ENCODE measurements at places on chromosomes 1 and 21.

DNA sequence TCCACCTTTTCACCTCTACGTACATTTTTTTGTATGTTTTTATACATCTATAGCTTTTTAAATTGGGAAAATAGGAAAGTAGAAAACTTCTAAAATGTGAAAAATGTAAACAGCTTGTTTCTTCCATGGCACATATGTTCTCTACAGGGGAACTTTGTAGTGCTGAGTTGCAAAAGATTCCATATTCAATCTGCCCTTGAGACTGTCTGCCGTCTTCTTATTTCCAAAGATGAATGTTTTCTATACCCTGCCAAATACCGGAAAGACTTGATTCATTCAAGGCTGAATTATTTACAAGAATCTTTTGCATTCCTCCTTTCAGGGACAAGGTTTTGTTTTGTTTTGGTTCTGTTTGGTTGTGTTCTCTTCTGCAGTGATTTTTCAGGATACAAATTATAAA lies 1334.5 kb upstream of the ADGRL4 start:
- no peak for DNase-seq

GRCh38 chr1:111624382-111624781 lies 4.8 kb downstream of the RAP1A start:
- DNase-seq, result no peak

DNA sequence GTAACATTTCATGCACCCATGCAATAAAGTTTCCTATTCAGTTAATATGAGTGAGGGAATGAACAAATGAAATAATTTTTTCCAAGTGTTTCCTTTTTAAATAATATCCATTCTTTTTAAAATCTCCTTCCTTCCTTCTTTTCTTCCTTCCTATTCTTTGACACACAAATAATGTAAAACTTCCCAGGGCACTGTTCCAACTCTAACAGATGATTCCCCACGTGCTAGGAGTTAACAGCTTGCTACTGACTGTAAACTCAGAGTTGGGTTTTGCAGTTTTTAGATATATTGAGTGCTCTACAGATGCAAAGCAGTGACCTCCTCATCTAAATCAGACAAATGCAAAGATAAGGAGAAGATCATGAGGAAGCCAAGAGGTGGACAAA lies 54.0 kb upstream of the POU2F1 start:
- DNase-seq, result no peak

- DNase-seq, result no peak
These were observed 226.2 kb downstream of the AKT3 start for GRCh38 chr1:243623841-243624240.

GRCh38 chr1:2073382-2074230 lies 23.4 kb downstream of the PRKCZ start:
- DNase-seq, result no peak

DNA sequence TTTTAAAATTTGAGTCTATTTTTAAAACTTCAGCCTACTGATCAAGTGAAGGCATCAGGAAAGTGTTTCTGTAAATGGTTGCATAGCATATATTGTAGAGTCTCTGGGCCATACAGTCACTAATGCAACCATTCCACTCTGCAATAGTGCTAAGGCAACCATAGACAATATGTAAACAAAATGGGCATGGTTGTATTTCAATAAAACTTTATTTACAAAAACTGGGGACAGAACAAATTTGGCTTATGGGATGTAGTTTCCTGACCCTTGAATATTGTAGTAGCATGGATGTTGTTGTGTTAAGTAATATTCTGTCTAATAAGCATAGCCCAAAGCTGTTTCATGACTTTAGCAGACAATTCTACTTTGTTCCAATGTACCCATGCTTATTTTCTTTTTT lies 117.7 kb downstream of the GRIK1 start:
- no peak for DNase-seq

DNA sequence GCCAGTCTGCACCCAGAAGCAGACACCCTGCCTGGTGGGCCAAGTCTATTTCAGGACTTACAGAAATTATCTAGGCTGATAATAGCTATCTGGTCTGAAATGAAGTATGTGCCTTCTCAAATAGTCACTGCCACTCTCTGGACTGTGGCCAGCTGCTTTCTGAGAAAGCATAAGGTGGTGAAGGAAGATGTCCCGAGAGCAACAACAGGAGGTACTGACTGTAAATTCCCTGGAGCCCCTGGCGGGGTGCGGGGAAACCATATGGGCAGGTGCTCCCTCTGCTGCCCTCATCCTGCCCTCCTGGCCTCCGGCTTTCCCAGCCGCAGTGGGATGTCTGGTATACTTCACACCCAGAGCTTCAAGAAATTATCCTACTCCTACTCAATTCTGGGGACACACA lies 86.8 kb downstream of the TGFBR3 start:
- DNase-seq, result no peak

DNA sequence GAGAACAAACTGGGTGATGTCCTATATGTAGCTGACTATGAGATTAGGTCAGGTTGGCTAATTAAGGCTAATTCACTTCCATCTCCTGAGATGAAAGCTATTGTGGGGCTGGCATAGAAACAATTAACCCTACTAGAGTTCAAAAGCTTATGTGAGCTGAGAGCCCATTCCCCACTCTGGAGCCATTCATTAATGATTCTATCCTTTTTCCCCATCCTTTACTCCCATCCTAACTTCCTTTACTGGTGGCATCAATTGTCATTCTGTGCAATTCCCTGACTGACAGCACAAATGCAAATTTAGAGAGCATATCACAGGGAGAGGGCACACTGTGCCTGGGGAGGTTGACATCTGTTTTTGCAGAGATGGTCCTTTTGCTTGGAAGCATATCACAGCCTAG lies 103.9 kb downstream of the URB2 start:
- DNase-seq, result no peak

DNA sequence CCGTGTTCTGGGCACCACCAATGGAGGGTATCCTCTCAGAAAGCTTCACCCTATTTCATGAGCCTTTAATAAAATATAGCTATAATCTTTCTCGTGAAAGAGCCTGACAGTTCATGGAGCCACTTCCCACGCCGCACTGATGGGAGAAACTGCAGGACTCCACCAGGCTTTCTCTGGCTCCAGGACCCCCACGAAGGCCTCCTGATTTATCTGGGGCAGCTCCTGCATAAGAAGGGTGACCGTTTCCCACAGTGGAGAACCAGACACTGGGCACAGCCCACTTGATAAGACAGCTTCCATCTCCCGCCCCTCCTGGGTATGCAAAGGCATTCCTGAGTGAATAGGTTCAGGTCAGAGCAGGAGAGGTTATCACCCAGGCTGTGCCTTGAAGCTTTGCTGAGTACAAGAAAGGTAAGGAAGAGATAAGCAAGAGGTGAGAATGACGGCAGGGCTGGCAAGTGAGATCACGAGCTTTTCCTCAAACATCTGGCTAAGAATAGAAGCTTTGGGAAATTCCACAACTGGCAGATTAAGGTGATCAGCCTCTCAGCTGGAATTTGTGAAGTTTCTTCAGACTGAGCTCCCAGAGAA lies 499.8 kb downstream of the KIF26B start:
- no peak for DNase-seq

GRCh38 chr1:227774821-227775661 lies 39.8 kb downstream of the SNAP47 start:
- no peak for DNase-seq

DNA sequence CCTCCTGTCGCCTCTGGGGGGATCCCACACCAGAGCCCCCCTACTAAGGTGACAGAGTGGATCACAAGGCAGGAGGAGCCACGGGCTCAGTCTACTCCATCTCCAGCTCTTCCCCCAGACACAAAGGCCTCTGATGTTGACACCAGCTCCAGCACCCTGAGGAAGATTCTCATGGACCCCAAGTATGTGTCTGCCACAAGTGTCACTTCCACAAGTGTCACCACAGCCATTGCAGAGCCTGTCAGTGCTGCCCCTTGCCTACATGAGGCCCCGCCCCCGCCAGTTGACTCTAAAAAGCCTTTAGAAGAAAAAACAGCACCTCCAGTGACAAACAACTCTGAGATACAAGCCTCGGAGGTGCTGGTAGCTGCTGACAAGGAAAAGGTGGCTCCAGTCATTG lies 42.2 kb downstream of the ZBTB17 start:
- DNase-seq, result no peak

GRCh38 chr1:227893300-227893948 lies 54.3 kb downstream of the WNT9A start:
- DNase-seq, result no peak

- DNase-seq, result no peak
These were observed 40.7 kb downstream of the ARHGEF10L start for GRCh38 chr1:17579951-17580939.

DNA sequence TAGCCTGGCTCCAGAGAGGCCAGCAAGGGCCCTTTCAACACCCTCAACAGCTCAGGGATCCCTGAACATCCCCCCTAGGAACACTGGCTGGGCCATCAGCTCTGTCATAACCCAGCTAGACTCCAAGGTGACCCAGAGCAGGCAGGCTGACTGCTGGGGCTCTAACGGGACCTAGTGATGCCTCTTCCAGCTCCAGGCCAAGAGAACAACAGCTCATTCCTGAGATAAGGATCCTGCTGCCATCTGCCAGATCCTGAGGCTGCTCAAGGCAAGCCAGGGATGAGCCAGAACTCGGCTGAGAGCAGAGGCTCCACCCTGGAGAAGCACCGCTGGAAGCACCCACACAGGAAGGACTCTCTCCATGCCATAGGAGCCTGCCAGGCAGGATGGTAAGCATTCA lies 2.0 kb downstream of the VSIG8 start:
- no peak for DNase-seq

DNA sequence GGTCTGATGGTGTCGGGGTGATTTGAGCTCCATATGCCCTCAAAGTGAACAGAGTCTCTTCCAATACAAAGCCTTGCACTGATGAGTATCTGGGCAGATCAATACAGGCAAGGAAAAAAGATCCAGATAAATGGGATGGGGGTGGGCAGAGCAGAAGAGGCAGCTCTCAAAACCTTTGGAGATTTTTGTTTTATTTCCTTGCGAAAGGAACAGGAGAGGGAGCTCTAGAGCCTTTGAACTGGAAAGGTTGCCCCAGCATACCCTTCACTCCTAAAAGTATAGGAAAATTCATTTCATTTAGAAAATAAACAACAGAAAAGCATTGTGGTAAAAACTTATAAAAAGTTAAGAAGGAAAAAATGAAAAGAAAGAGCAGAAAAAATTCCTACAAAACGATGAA lies 31.4 kb upstream of the OLIG2 start:
- DNase-seq, result no peak

DNA sequence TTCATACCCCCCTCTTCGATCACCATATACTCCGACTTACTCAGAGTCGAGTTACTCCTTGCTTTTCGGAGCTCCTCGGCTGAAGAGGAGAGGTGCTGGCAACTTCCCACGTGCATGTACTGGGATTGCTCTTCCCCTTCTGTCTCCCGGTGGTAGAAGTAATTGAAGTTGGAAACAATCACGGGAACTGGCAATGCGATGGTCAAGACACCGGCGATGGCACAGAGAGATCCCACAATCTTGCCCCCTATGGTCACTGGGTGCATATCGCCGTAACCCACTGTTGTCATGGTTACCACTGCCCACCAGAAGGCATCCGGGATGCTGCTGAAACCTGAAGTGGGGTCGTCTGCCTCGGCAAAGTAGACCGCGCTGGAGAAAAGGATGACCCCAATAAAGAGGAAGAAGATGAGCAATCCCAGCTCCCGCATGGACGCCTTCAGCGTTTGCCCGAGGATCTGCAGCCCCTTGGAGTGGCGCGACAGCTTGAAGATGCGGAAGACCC lies 1.5 kb downstream of the KCNA3 start:
- no peak for DNase-seq

- DNase-seq, result no peak
These were observed 16.2 kb upstream of the TNFRSF1B start for GRCh38 chr1:12150456-12151200.

GRCh38 chr1:70893381-70893780 lies 154.2 kb downstream of the PTGER3 start:
- no peak for DNase-seq

Measured in activated T-cell treated with anti-CD3 and anti-CD28 coated beads for 24 hours (primary cell).